ENCODE measurements at places on chromosomes 11 and 22. TPM values are rescaled to one million over a fixed set of nuclear protein-coding genes. Genes with fewer than 3 reads are reported as not detected.

The GNG3 gene
- 6.4 TPM for total RNA-seq

The CABP7 gene
- total RNA-seq, result 0.20 TPM

The IGF2 gene
- total RNA-seq, result 1.3 TPM

The PDE3B gene
- 10.9 TPM for total RNA-seq

- no peak for DNase-seq
These were observed 41.2 kb downstream of the STIM1 start for GRCh38 chr11:3896644-3897043.

DNA sequence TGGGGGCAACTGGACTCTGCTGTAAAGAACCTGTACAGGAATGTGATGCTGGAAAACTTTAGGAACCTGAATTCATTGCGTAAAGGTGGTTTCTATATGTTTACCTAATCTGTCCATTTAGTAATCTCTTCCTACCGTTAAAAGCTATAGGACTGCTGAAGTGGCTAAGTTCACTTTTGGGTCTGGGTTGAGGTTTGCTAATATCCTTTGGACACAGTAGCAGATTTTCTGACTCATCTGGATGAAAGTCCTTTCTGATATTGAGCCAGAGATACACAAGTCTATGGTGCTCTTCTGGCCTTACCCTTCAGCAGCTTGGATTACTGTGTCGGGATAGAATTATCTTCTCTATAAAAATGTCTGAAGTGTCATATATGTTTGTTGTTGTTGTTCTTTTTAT is 16.9 kb downstream of the ZNF215 start:
- DNase-seq, result no peak

- no peak for DNase-seq
These were observed 43.3 kb downstream of the FBXO7 start for GRCh38 chr22:32517921-32518320.

DNA sequence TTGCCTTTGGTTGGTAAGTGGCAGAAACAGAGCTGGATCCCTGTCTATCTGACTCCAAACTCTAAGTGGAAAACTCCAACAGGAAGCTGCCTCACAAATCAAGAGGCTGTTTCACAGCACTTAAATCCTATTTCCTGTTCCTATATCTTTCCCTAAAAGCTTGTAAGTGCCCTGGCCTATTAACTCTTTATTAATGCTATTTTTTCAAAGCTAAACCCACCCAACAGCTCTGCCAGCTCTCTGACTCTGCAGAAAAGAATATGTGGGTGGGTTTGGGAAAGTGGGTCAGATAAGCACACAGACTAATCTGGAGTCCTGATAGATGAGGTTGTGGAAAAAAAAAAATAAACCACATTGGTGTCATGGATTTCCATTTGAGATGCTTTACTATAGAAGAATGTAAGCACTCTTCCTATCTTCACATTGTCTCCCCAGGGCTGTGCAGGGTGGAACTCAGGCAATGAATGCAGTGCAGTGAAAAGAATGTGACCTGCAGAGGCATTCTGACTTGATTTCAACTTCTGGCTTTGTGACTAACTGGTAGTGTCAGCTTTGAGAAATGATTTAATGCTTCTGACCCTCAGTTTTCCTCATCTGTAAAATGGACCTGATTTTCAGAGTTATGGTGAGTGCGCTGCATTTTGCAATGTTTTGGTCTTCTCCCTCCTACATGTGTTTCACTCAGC is 125.6 kb downstream of the AASDHPPT start:
- DNase-seq, result no peak

GRCh38 chr22:22943521-22944267 is 56.1 kb downstream of the IGLL5 start:
- DNase-seq, result no peak

DNA sequence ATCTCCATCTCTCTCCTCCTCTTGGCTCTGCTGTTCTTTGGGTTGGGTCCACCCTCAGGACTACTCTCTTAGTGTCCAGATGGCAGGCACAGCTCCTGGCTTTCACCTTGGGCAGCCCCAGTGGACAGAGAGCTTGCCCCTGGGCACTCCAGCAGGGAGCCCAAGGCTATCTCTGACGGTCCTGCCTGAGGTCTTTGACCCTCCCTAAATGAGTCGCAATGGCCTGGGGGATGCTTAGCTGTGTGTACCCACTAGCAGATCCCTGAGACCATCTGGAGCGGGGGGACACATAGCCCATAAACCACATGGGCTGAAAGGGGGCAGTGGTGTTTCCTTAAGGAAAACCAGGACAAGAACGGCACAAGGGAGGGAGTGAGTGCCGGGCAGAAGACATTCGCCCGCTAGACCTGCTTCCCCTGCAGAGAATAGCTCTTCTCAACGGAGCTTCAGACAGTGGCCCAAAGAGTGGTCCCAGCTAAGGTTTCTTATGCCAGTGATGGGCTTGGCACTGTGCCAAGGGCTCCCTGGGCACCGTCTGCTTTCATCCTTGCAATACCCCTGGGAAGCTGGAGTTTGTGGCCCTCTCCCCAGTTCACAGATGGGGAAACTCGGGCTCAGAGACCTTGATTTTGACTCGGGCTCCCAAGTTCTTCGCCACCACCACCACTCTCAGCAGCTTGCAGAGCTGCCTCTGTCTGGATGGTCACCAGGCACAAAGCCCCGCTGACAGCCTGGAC is 53.9 kb upstream of the ANO1 start:
- no peak for DNase-seq

Measured in H1 (cell line).